ENCODE measurements at places on chromosomes 6 and 20.

- no peak for DNase-seq
Observed at GRCh38 chr20:44400970-44401769, 45.7 kb downstream of the HNF4A start.

GRCh38 chr6:30321692-30322388 is 4.9 kb upstream of the TRIM39 start:
- no peak for DNase-seq

GRCh38 chr20:50618537-50618936 is 72.8 kb downstream of the RIPOR3 start:
- no peak for DNase-seq

GRCh38 chr6:139472351-139473015 is 98.0 kb upstream of the CITED2 start:
- DNase-seq: no peak

DNA sequence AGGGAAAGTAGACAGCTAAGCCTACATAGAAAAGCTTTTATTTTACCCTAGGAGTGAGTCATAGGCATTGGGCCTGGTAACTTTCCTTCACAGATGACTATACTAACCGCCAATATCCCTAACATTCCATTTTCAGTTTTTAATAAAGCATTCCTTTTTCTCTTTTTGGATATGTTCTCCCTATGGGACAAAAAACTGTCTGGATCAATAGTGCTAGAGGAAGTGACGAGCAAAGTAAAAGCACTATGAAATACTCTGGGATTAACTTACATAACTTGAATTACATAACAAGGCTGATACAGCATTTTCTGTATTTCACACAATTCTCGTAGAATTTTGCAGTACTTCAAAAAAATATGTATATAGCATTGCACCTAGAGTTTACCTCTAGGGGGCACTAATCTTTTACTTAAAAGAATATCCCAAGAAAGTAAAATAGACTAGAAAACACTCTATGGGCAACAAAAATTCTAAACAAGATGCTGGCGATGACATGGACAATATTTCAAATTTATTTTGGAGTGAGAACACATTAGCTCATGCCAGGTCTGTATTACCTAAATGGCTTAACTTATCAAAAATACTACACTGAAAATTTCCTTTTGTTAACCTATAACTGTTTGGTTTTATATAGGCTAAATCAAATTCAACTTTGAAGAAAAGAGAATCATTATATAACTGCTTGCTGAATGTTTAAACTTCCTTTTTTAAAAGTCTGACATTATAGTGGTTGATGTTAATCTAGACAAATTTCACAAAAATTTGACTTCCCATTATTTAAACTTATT is 66.3 kb upstream of the DST start:
- DNase-seq: no peak

- DNase-seq: no peak
Observed at GRCh38 chr20:33351696-33352095, 49.6 kb downstream of the CDK5RAP1 start.

DNA sequence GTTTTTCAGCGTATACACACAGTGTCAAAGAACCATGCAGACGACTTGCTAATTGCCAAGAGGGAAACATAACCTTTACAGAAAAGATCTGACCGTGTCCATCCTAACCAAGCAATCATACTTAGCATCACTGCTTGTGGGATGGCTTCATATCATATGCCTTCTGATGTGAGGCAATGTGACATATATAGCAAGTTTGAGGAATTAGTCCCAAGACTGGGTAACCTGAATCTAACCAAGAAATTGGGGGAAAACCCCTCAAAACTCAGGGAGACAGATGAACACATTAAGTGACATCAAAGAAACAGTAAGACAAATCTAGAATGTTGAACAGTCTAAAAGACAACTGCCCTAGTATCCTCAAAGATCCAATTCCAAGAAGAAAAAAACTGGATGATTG is 18.4 kb downstream of the GNL1 start:
- DNase-seq: no peak

DNA sequence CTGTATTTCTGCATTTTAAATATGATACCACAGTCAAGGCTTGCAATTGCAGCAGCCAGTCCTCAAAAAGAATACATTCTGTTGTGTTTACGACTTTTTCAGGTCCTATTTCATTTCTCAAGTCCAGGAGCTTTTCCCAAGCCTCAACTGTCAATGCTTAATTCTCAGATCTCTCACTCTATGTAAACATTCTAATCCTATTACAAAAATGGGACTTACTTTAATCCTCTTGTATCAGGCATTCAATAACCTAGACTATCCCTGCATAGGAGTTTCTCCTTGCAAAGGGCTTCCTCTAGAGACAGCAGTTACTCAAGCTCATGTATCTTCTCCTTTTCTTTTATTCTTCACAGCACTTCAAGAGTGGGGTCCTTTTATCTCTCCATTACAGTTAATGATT is 1293.0 kb downstream of the GRIK2 start:
- DNase-seq: no peak

DNA sequence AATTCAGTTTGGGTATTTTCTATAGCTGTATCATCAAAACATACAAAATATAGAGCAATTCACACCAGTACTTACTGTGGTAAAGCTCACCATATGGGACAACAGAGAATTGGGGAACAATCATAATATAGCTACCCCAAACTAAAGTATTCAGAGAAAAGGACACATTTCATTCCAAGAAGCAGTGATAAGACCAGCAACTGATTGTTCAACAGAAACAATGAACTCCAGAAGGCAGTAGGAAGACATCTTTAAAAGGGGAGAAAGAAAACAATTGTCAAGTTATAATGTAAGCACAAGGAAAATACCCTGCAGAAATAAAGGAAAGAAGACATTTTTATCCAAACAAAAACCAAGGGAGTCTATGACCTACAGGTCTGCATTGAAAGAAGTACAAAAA is 210.9 kb downstream of the ZFAND3 start:
- DNase-seq: no peak

DNA sequence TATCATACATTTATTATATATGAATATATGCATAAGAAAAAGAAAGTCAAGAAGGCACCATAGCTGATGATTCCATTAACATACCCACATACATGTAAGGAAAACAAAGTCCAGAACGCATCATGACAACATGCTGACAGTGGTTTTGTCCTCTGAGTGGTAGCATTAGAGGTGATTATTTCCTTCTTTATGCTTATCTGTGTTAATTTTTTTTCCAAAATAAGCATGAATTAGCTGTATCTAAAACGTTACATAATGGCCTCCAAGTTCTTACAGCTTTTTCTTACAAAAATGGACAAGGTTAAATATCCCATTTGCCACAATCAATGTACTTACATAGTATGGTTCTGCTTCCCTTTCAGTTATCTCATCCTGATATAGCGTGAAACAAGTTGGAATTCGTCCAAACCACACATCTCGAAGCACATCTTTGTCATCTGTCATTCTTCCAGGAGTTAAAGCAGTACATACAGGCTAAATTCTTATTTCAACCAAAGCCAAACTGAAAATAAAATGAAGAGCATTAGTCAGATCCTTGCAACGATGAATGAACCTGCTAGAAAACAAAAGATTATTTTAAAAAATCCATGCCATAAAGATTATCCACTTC is 9.7 kb downstream of the ATG5 start:
- no peak for DNase-seq

- no peak for DNase-seq
Observed at GRCh38 chr6:79431537-79431933, 105.7 kb downstream of the LCA5 start.
